ENCODE measurements at places on chromosomes 1 and 21.

DNA sequence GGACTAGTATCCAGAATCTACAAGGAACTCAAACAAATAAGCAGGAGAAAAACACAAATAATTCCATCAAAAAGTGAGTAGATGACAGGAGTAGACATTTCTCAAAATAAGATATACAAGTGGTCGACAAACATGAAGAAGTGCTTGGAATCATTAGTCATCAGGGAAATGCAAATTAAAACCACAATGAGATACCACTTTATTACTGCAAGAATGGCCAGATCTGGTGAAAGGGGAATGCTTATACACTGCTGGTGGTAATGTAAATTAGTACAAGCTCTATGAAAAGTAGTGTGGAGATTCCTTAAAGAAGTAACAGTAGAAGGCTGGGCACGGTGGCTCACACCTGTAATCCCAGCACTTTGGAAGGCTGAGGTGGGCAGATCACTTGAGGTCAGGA, 73.8 kb downstream of the POU2F1 start:
- peak; percentile 40 for DNase-seq

- peak; percentile 88 for DNase-seq
Measured at GRCh38 chr1:111592389-111593361, 26.9 kb upstream of the RAP1A start.

DNA sequence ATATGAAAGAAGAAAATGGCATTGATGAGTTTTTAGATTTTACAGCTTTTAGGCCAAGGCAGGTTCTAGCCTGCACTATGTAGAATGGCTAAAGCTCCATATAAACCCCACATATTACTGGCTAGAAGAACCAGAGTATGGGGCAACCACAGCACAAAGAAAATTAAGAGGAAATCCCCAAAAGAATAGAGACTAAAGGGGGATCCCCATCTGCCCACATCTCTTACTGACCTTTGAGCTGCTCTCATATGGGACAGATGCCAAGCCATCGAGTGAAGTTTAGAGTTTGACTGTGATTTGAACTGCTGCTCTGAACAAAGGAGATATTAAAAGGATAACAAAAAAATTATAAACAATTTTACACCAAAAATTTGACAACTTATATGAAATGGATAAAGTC, 102.2 kb upstream of the HAO2 start:
- DNase-seq = no peak

DNA sequence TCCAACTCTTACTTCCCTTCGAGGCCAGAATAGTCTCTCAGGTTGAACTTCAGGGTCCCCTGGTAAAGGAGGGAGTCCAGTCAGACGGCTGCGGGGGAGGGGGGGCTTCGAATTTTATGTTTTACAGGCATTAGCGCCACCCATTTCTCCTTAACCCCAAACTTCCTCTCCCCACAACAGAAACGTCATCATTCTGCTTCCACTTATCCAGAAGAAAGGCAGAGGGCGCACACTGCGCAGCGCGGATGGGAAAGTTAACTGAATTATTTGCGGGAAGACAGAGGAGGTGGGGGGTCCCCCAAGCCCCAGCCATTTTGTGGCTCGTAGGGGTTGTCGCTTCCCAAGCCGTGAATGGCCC, 529 bp upstream of the PRMT2 start:
- DNase-seq = peak; percentile 94

- no peak for DNase-seq
Measured at GRCh38 chr1:203929741-203930309, 68.4 kb downstream of the SNRPE start.

DNA sequence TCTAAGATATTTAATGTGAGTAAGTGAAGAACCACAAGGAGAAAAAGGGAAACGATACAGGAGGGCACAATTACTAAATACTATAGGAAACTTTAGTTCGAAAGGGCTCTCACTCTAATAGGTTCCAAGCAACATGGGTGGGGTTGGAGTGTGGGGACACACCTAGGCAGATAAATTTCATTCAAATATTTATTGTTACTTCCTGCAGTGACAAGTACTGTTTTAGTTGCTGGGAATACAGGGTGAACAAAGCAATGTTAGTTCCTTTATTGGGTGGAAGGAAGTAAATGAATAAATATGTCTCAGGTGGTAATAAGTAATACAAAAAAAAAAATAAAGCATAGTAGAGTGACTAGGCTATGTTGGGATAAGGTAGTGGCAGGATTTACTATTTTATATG, 73.2 kb upstream of the B3GALT2 start:
- DNase-seq = no peak

DNA sequence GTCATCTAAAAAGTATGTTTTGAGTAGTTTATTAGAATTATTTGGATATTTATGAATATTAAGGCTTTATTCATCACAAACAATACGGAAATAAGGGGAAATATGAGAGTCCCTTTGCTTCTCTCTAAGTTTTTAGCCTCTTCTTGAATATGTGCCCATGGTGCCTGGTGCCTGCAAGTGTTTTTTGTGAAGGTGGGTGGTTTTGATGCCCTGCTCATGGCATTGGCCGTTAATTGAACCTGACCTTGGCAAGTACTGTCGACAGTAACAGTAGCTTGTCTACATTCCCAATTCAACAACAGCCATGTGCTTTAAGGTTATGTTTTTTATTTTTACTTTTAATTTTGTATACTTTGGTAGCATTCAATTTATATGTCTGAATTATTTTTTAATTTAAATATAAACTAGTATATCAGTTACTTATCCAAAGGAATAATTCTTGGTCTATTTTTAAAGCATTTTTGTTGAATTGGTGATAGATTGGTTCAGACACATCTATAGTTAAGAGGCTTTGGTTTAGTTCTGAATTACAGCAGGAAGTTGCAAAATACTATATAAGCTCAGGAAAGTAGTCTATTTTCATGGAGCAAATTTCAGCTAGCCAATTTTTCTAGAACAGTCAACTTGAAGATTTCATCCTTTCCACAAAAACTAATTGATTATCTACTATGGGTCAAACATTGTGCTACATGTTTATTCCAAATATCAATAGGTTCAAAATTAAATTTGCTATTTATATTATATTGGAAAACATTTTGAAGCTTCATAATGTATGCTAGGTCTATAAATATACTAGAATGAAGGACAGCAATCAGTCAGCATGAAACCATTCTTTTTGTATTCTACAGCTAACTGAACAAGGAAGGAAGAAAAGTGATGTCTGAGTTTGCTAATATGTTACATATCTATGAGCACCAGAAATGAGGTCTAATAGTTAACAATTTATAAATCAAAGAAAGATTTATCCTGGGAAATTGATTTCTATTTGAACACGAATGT, 184.4 kb downstream of the MRPL39 start:
- no peak for DNase-seq

DNA sequence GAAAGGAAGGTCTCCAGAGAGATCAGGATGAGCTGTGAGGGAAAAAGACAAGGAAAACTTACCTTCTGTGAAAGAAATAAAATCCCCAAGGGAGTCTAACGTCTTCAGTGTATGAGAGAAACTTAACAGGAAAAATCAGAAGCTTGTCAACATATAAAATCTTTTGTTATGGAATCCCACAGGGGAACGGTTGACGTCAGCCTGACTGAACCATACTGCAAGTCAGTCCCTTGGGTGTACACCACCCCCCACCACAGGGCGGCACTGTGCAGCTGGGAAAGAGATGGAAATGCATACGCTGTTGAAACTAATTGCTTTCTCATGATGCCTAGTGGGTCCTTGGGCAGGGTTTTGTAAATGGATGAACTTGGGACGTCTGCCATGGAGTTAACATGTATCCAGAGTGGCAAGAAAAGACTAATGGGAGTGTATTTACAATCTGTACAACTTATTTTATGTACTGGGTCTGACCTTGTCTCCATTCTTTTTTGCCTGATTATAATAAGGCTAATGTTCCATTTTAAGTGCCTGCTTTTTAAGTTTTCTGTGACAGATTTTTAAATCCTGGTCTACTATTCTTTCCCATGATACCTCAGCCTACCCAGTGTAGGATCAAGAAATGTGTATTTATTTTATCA, 22.7 kb downstream of the UTP25 start:
- peak; percentile 82 for DNase-seq

Measured in fibroblast of skin of abdomen (primary cell).